ENCODE measurements at places on chromosomes 13 and 19. TPM values are rescaled to one million over a fixed set of nuclear protein-coding genes. Genes with fewer than 3 reads are reported as not detected.
A peak's percentile ranks its signal among the peaks of the same experiment; 100 is the strongest.

SRRM5 gene
- 0.24 TPM for total RNA-seq

C19orf38 gene
- 3.9 TPM for total RNA-seq

OR7C1 gene
- 6.3 TPM for total RNA-seq

KLK14 gene
- total RNA-seq: not detected

TNFSF11 gene
- total RNA-seq: 0.48 TPM

TMEM59L gene
- 6.3 TPM for total RNA-seq

GIPC3 gene
- 0.24 TPM for total RNA-seq

CABP5 gene
- 11.8 TPM for total RNA-seq

C19orf33 gene
- total RNA-seq: 8.7 TPM

GEMIN7 gene
- total RNA-seq: 3.1 TPM

- DNase-seq: no peak
These were observed 622 bp upstream of the FDX2 start for GRCh38 chr19:10316229-10317044.

DNA sequence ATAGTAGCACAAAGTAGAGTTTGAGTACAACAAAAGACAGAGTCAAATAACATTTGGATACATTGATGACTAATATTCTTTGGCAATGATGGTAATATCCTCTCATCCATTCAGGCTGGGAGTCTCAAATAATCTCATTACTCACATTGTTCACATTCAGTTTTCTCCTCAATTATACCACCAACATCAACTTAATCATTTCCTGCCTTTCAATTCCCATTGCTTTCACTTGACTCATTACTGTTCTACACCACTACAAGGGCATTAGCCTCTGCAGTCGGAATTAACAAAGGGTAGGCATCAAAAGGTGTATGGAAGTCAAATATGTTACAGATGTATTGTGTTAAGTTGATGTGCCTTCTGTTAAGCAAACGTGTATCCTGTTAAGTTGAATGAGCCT lies 518.4 kb upstream of the SLITRK1 start:
- DNase-seq: no peak

DNA sequence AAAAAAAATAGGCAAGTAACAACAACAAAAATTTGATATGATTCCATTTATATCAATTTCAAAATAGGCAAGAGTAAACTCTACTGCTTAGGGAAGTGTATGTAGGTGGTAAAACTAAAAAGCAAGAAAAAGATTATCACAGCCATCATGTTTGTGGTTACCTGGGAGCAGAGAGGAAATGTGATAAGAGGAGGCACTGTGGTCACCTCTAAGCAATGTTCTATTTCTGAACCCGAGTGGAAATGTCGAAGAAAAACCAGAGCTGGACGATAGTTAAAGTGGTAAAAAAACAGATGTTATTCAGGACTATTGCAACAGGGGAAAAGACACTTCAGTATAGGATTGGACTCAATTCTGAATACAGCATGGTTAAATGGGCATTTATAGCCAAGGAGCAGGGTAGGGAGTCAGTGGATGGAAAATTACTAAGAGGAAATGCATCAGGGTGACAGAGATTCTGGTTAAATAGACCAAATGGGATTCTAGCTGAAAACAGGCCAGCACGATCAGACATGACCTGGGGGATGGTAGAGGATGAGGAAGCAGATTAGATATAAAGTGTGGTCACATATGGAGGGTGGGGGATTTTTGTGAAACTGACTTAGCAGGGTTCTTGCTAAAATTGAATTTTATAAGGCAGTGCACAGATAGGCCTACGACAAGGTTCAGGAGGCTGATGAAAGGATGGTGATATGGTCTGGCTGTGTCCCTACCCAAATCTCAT lies 6.0 kb upstream of the TEX30 start:
- DNase-seq: no peak

- peak; percentile 46 for DNase-seq
These were observed 348.3 kb downstream of the LIG4 start for GRCh38 chr13:107866941-107867623.

DNA sequence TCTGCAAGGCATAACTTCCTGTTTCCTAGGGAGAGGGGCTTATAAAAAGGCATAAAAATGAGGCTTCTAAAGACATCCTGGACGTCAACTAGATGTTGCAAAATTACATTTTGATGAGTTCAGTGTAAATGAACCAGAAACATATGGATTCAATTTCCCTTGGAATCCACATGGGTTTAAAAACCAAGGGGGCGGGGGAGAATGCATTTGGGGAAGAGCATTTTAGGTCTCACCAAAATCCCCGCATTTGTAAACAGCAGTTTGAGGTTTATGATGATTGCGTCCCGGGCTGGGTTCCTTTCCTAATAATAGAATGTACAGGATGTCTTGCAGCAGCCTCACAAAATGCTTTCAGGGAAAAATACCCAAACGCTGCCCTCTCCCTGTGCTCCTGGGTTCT lies 407.8 kb downstream of the ZNF536 start:
- DNase-seq: peak; percentile 67

DNA sequence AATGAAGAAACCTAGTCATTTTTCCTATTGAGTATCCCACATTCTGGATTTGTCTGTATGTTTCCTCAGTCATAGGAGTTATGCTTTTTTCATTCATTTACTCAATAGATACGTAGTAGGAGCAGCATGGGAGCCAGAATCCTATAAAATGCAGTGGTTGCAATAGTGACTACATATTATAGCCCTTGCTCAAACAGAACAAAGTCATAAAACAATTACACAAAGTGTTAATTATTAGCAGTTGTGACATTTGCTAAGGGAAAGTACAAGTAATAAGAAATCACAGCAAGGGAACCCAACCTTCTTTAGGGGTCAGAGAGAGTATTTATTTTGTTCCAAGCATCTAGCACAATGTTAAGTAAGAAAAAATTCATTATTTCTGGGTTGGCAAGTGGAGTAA lies 27.7 kb upstream of the POU4F1 start:
- no peak for DNase-seq

GRCh38 chr19:5977222-5977784 lies 637 bp downstream of the RANBP3 start:
- DNase-seq: no peak

DNA sequence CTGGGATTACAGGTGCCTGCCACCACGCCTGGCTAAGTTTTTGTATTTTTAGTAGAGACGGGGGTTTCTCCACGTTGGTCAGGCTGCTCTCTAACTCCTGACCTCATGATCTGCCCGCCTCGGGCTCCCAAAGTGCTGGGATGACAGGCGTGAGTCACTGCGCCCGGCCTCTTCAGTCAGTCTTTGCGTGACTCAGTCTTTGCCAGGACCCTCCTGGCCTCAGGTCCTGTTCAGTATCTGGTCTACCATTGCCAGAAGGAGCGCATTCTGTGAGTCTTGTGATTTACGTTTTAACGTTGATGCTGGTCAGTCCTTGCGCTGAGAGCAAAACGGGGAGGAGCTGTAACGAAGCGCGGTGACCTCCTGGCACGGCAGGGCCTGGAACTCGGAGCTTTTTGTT lies 7.6 kb upstream of the HMG20B start:
- no peak for DNase-seq

DNA sequence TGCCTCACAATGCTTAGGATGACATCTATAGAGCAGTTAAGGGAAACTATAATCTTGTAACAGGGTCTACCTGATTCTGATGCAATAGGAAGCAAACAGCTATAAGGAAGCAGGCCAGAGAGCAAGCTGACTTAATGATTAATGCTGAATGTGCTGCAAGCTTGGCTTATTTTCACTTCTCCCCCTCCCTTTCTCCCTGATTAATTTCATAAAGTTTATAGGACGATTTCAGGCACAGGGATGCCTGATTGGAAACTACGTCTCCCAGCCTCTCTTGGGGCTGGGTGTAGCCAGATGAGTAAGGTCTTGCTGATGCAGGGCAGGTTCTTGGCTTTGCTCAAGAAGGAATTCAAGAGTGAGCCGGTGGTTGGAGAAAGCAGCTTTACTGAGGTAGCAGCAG lies 82.8 kb upstream of the MRI1 start:
- DNase-seq: no peak

DNA sequence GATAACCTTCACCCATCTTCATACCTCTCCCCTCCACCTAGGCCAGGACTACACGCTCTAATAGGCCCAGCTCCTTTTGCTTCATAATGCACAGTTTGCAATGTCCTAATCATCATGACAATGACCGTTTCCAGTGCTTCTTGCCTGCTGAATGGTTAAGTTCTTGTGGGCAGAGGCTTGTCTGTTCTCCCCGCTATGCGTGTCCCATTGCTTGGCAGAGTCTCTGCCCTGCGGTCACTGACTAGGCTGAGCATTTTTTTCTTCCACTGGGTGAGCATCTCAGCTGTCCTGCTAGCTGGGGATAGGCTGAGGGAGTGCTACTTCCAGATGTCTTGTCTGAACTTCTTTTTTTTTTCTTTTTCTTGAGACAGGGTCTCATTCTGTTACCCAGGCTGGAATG lies 314.7 kb downstream of the UQCRFS1 start:
- no peak for DNase-seq

DNA sequence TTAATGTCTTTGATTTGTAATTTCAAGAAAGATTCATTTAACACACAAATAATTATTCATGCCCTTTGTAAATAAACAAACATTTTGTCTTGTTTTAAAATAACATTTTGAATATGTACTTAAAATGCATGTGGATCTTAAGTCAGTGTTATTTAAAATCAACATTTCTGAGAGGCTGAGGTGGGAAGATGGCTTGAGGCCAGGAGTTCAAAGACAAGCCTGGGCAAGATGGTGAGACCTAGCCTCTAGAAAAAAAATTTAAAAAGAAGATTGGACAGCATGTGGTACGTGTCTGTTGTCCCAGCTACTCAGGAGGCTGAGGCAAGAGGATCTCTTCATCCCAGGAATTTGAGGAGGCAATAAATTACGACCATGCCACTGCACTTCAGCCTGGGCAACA lies 1268.2 kb downstream of the SLITRK1 start:
- DNase-seq: no peak

DNA sequence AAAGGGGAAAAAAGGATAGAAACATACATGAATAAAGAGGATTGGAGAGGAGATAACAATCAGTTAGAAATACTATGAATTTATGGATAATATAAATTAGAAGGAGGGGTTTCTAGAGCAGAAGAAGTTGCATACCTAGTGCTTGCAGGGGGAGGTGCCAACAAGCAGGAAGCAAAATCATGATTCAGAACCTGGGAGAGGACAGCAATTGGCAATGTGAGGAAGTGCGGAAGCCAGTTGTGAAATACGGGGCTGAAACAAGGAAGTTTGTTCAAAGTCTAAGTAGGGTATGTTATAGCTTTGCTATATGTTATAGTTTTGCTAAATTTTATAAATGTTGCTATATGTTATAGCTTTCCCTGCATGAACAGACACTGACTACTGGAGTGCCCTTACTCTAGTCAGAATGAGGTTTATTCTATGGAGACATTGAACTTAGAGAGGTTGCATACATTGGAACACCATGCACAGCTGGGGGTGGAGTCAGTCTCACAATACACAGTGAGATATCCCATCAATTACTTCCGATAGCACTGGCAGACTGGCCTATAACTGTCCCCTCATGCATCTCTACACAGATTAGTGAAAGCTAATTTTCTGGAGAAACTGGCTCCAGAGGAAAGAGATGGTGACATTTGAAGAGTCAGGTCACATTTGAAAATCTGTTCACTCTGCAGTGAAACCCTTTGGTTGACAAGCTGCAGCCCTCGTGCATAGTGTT lies 92.1 kb downstream of the GPC6 start:
- peak; percentile 13 for DNase-seq

DNA sequence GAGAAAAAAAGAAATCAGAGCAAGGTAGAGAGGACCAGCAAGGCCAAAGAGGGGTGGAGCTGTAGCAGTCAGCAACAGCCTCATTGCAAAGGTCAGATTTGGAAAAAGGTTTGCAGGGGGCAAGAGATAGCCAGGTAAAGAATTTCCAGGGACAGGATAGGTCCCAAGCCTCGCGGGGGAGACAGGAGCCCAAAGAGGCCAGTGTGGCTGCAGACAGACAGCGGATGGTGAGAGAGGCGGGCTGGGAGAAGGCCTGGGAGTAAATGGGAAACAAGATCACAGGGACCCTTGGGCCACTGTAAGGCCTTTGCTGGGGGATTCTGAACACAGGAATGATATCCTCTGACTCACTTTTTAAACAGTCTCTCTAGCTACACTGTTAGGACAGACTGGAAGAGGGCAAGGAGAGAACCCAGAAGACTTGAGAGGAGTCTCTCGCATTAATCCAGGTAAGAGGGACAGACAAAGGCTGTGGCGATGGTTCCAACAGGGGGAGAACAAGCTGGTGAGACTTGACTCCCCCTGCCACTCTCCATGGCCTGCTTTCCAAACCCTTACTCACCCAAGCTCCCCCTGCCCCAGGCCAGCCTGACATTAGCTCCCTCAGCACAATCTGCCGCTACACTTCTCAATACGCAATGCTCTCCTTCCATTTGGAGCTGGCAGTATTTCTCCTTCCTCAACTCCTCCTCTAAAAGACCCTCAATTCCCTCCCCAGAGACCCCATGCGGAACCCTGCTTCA lies 31.8 kb downstream of the DOCK9 start:
- no peak for DNase-seq

GRCh38 chr13:68675209-68675608 lies 1432.4 kb upstream of the ATXN8OS start:
- DNase-seq: peak; percentile 57

DNA sequence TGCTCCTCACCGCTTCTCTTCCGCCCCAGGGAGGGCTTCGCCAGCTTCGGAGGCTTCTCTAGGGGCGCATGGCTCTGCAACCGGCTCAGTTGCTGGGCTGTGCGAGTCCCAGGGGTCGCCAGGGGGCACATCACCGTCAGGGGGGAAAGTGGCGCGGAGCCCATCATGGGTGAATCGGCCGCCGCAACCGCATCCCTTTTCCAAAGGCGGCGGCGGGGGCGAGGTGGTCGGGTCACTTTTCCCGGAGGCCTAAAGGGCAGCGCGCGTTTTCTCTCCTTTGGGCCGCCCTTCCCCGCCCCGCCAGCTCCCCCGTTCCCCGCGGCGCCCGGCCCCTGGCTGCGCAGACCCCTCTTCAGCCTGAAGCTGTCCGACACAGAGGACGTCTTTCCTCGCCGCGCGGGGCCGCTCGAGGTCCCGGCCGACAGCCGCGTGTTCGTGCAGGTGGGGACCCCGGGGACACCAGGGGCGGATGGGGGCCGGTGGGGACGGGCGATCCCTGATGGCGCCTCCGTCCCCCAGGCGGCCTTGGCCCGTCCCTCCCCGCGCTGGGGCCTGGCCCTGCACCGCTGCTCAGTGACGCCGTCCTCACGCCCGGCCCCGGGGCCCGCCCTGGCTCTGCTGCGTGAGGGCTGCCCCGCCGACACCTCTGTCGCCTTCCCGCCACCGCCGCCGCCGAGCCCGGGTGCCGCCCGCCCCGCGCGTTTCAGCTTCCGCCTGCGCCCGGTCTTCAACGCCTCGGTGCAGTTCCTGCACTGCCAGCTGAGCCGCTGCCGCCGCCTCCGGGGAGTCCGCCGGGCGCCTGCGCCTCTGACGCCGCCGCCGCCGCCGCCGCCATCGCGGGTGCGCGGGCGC lies 1.7 kb downstream of the TGFBR3L start:
- no peak for DNase-seq

- no peak for DNase-seq
These were observed 158.6 kb downstream of the KATNAL1 start for GRCh38 chr13:30148786-30149185.

- peak; percentile 59 for DNase-seq
These were observed 11.3 kb downstream of the STAP2 start for GRCh38 chr19:4327252-4327876.

GRCh38 chr19:14661372-14661924 lies 13.2 kb downstream of the ADGRE3 start:
- DNase-seq: peak; percentile 18
